HCT116 (cell line): ENCODE measurements at places on chromosomes 7 and 10. TPM values are rescaled to one million over a fixed set of nuclear protein-coding genes. Genes with fewer than 3 reads are reported as not detected.

Gene MKI67
- total RNA-seq = 202 TPM

Gene EVX1
- 0.25 TPM for total RNA-seq

Gene ASZ1
- not detected for total RNA-seq

Gene SPDYE18
- total RNA-seq = 0.37 TPM

Gene MACC1
- total RNA-seq = 9.8 TPM

Gene SPDYE16
- total RNA-seq = not detected

Gene MYOF
- total RNA-seq = 250 TPM

Gene DENND11
- total RNA-seq = 23.4 TPM

Gene PLEKHA8
- total RNA-seq = 13.6 TPM

- peaks cover 3% of the 10 kb centered on the region; the same call in 1 of the 2 replicates for H3K4me1 ChIP-seq
- H3K27me3 ChIP-seq = no peaks in the 10 kb centered on the region
- no peaks in the 10 kb centered on the region for H3K36me3 ChIP-seq
- DNase-seq = no peak
- no peak overlapping the region for H3K4me3 ChIP-seq
Measured at GRCh38 chr10:74932648-74933047, 106.2 kb downstream of the KAT6B start.

GRCh38 chr7:142445019-142445686 lies 187.3 kb upstream of the PRSS58 start:
- peaks cover 13% of the 10 kb centered on the region for H3K4me1 ChIP-seq
- no peak overlapping the region for H3K27ac ChIP-seq
- no peak overlapping the region for H3K4me3 ChIP-seq
- DNase-seq = peak; percentile 12
- no peaks in the 10 kb centered on the region for H3K36me3 ChIP-seq

DNA sequence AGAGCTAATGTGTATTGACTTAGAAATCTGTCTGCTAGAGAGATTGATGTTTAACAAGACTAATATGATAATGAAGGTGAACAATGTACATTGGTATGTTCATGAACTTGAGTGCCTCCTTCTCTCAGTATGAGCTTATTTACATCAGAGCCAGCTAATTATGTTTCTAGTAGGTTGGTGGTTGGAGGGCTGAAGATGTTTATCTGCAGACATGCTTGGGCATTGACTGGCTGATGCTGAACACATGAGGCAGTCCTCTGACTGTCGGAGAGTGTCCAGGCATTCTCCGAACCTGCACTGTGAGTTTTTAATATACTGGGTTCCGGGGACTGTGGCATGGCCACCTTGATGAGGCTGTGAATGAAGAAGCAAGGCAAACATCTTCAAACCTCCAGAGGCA lies 47.5 kb downstream of the BMPER start:
- H3K4me1 ChIP-seq = no peaks in the 10 kb centered on the region
- H3K4me3 ChIP-seq = no peak overlapping the region
- no peak for DNase-seq
- H3K27me3 ChIP-seq = no peaks in the 10 kb centered on the region
- no peaks in the 10 kb centered on the region for H3K36me3 ChIP-seq

GRCh38 chr7:142194201-142194600 lies 63.7 kb downstream of the PRSS58 start:
- H3K27ac ChIP-seq = no peak overlapping the region
- H3K36me3 ChIP-seq = no peaks in the 10 kb centered on the region
- H3K4me1 ChIP-seq = no peaks in the 10 kb centered on the region
- H3K27me3 ChIP-seq = peaks cover 5% of the 10 kb centered on the region
- no peak for DNase-seq

- H3K36me3 ChIP-seq = no peaks in the 10 kb centered on the region
- no peak for DNase-seq
- H3K4me3 ChIP-seq = no peak overlapping the region
- no peaks in the 10 kb centered on the region for H3K27me3 ChIP-seq
- no peaks in the 10 kb centered on the region for H3K4me1 ChIP-seq
Measured at GRCh38 chr10:86160890-86161585, 205.6 kb downstream of the GRID1 start.

GRCh38 chr7:148738737-148739535 lies 40.2 kb downstream of the CUL1 start:
- no peak overlapping the region for H3K27ac ChIP-seq
- H3K27me3 ChIP-seq = no peaks in the 10 kb centered on the region
- H3K4me1 ChIP-seq = no peaks in the 10 kb centered on the region
- no peak overlapping the region for H3K4me3 ChIP-seq
- no peak for DNase-seq

DNA sequence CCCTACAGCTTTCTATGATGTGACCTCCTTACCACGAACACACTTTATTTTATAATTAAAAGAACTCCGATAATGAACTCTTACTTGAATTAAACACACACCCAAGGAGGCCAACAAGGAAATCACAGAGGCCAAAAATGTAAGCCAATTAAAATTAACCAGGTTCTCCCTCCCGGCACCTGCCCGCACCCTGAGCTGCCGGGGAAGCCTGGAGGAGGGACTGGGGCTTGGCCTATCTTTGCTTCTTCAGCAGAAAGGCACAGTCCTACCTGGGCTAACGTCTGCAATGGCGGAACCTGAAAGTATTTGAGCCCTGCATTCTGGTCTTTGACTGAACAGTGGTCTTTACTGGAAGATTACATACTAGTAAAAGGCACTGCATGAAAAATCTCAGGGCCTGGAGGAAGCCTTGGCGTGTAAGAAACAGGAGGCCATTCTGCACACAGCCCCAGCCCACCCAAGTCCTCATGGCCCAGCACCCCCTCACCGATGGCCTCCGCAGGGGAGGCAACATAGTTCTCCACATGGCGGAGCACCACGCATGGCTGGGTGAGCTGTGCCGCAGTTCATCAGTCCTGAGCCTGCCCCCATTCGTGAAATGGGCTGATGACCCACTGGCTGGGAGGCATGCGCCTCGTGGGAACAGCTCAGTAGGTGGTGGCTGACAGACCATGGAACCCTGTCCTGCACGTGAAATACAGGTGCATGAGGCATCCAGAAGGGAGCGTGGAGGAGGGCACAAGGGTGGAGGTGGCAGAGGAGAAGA lies 173.8 kb downstream of the PARD3 start:
- H3K4me3 ChIP-seq = no peak overlapping the region
- no peaks in the 10 kb centered on the region for H3K4me1 ChIP-seq
- H3K36me3 ChIP-seq = no peaks in the 10 kb centered on the region
- H3K27me3 ChIP-seq = no peaks in the 10 kb centered on the region

DNA sequence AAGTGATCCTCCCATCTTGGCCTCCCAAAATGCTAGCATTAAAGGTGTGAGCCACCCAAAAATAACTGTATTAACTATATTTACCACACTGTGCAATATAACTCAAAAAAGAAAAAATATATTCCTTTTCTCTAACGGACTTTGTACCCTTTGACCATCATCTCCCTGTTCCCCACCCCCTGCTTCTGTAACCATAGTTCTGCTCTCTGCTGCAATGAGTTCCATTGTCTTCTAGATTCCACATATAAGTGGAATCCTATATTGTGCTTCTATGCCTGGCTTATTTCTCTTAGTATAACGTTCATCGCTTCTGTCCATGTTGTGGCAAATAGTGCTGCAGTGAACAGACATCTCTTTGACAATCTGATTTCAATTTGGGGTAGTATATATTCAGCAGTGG lies 4.2 kb downstream of the TMEM248 start:
- H3K4me1 ChIP-seq = peaks cover 27% of the 10 kb centered on the region
- no peaks in the 10 kb centered on the region for H3K27me3 ChIP-seq
- DNase-seq = no peak
- H3K36me3 ChIP-seq = 0 out of 2 replicates have a peak, but pooled peaks cover 2% of the 10 kb centered on the region
- no peak overlapping the region for H3K4me3 ChIP-seq

DNA sequence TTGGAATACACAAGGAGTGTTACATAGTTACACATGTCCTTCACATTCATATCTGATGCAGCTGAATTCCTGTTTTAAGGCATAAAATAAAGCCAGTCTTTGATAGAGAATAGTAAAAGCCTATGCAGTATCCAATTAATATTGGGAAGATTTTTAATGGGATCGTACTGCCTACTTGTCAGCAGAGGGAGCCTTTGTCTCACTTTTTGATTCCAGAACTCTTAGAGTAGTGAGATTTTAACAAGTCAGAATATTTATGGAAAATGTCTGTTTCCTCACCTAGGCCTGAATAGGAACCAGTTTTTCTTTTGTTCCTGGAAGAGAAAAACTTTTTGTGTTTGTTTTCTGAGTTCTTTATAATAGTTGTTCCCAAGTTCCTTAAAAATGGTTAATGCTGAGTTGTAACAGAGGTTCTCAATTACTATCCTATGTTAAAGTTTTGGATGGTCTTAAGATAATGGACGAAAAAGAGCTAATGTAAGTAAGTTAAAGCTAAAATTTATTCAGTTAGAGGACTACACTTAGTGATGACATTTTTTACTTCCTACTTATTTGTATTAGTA lies 114.0 kb downstream of the BBS9 start:
- no peak overlapping the region for H3K27ac ChIP-seq
- no peaks in the 10 kb centered on the region for H3K36me3 ChIP-seq
- H3K4me3 ChIP-seq = no peak overlapping the region
- H3K27me3 ChIP-seq = no peaks in the 10 kb centered on the region
- H3K4me1 ChIP-seq = no peaks in the 10 kb centered on the region

GRCh38 chr7:2968616-2969397 lies 74.9 kb downstream of the CARD11 start:
- H3K4me1 ChIP-seq = no peaks in the 10 kb centered on the region
- DNase-seq = no peak
- no peaks in the 10 kb centered on the region for H3K36me3 ChIP-seq
- H3K27me3 ChIP-seq = no peaks in the 10 kb centered on the region
- no peak overlapping the region for H3K27ac ChIP-seq

DNA sequence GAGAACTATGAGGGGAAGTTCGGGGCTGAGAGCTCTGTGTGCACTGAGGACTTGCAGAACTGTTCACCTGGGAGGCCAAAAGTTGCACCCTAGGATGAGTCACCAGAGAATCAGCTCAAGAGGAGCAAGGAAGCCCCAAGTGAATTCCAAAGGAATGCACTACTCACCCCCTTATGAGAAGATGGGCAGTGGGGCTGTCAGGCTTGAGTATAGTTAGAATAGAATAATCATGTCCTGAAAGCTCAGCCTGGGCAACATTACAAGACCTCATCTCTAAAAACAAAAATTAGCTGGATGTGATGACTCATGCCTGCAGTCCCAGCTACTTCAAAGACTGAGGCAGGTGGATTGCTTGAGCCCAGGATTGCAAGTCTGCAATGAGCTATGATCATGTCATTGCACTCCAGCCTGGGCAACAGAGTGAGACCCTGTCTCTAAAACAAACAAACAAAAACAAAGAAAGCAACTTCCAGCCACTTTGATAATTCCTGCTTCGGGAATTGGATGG lies 30.0 kb downstream of the MAP3K8 start:
- peaks cover 20% of the 10 kb centered on the region for H3K4me1 ChIP-seq
- no peak overlapping the region for H3K4me3 ChIP-seq
- peak; percentile 31 for DNase-seq
- no peaks in the 10 kb centered on the region for H3K27me3 ChIP-seq

- no peak for DNase-seq
- H3K36me3 ChIP-seq = no peaks in the 10 kb centered on the region
- no peak overlapping the region; the same call in 1 of the 2 replicates for H3K27ac ChIP-seq
- peaks cover 29% of the 10 kb centered on the region for H3K4me1 ChIP-seq
Measured at GRCh38 chr10:87695074-87695473, 35.4 kb downstream of the PAPSS2 start.

DNA sequence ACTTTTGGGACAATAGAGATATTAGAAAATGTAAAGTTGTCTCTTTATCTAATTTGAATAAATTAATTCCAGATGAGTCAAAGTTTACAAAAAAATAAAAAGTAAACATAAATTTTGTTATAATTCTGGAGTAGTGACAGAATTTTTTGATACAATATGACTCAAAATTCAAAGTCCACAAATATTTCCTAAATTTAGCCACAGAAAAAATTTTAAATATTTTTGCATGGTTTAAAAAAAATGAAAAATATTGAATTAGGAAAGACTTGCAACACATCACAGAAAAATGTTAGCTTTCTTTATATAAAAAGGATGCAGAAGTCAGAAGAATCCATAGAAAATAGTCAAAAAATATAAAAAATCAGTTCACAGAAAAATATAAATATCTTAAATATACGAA lies 117.7 kb downstream of the ARHGAP21 start:
- H3K4me1 ChIP-seq = no peaks in the 10 kb centered on the region
- no peak overlapping the region for H3K27ac ChIP-seq
- no peak overlapping the region for H3K4me3 ChIP-seq
- no peaks in the 10 kb centered on the region for H3K27me3 ChIP-seq

DNA sequence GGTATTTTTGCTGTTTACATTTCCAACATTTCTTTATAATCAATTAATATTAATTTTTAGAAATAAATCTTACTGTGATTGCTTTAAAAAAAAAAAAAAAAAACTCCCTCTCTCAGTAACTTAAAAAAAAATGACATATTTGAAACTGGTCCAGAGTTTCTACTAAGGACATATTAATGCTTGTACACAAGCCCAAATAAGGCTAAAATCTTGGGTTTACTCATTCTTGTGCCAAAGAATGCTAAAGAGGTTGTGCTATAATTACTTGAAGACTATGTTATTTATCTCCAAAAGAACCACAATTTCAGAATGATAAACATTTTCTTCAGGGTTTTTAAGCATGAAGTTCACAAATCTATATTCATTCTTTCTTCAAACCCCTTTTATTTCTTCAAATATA lies 39.4 kb upstream of the PHF14 start:
- H3K27ac ChIP-seq = no peak overlapping the region
- peaks cover 24% of the 10 kb centered on the region for H3K36me3 ChIP-seq
- DNase-seq = no peak

DNA sequence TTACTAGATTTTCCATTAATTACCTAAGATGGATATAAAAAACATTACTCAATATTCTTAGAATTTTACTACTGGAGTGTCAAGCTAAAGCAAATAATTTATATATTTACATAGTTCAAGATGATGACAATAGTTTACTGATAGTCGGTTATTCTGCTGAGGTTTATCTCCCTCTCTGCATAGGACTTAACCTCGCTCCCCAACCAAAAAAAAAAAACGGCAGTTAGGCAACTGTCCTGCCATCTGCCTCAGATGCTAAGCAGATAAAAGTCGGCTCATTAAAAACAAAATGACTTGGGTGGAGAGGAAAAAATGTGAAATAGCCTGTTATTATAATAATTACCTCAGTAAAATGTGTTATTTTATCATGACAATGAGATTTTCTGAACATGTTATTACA lies 14.0 kb upstream of the ITGB8 start:
- no peaks in the 10 kb centered on the region for H3K27me3 ChIP-seq
- no peaks in the 10 kb centered on the region for H3K36me3 ChIP-seq
- H3K27ac ChIP-seq = no peak overlapping the region
- no peak overlapping the region for H3K4me3 ChIP-seq

DNA sequence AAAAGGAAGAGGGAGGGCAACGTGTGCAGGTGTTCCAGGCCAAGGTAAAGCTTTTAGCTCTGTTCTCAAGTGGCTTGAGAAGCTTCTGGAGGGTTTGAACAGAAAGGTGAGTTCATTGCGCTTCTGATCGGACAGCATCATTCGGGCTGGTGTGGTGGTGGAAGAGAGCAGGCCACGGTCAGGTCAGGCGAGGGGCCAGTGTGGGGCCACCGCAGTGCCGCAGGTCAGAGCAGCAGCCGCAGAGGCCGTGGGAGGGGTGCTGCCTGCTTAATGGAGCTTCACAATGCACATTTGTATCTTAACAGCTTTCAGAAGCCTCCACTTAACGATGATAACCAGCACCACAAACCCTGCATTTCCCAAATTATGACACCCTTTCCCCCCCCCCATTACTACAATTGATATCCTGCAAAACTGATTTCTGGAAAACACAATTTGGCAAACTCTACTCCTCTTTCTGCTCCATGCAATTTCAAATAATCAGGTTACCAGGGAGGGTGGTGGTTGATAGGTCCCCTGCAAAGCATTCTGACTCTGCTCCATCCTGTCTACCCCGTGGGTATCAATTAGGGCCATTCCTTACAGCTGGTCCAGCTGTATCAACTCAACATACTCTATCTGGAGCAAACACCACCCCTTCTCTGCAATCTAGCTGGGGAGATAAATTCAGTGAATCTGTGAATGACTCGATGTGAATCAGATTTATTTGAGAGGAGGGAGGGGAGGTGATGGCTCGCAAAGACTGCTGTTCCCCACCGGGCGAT lies 162.9 kb downstream of the ACTR3B start:
- H3K4me3 ChIP-seq = no peak overlapping the region
- H3K4me1 ChIP-seq = no peaks in the 10 kb centered on the region
- H3K27me3 ChIP-seq = no peaks in the 10 kb centered on the region
- no peak for DNase-seq
